ENCODE measurements at places on chromosomes 16 and 17.

GRCh38 chr17:4898927-4899326 lies 409 bp upstream of the C17orf107 start:
- no peak for DNase-seq

GRCh38 chr16:3274490-3274889 lies 8.8 kb upstream of the ZNF263 start:
- DNase-seq = no peak

DNA sequence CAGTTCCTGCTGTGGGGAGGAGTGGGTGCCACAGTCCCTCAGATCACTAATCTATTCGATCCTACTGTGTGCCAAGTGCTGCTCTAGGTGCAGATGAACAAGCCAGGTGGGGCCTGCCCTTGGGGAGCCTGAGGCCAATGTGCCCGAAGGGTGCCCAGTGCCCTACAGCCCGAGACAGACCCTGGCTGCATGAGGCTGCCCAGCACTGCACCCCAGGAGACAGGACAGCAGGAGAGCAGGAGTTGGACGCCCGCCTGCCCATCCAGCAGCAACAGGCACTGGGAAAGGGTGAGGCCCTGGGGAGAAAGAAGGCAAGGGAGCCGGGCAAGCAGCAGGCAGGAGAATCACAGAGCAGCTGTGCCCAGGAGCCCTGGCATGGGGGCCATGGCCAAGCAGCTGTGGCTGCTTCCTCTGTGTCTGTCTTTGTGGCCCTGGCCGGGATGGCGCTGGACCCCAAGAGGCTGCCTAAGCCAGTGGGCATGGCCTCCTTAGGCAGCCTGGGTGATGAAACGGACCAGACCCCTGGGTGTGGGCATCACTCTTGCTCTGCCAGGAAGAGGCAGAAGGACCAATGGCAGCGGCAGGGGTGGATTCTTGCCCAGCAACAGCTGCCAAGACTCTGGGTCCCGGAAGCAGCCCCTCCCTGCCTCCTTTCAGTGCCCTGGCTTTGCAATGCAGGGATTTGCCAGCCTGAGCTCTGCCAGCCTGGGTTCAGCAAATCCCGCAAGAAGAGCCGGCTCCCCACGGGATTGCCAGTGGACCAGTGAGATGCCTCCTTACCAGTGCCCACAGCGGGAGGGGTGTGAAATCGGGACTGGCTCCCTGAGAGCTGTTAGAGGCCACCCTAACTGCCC lies 179.6 kb upstream of the TNRC6C start:
- peak; percentile 32 for DNase-seq

GRCh38 chr17:13541032-13541480 lies 60.7 kb downstream of the HS3ST3A1 start:
- DNase-seq = no peak

- DNase-seq = no peak
These were observed 19.5 kb upstream of the RAP1GAP2 start for GRCh38 chr17:2776589-2777241.

DNA sequence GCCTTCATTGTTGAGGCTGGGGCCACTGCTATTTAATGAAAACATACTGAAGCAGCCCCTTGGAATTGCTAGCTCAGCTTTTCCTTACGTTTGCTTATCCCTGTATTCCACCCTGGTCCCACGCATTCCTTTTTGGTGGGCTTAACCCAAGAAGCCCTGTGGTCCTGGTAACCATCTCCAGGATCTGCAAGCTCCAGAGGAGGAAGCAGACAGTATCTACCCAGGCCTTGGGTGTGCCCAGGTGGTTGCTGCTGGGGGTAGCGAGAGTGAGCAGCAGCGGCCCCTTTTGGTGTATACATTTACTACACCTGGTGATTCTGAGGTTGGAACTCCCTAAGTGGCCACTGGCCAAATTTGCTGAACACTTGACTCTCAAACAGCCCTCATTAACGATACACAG lies 97.7 kb downstream of the CBLN1 start:
- DNase-seq = peak; percentile 63

DNA sequence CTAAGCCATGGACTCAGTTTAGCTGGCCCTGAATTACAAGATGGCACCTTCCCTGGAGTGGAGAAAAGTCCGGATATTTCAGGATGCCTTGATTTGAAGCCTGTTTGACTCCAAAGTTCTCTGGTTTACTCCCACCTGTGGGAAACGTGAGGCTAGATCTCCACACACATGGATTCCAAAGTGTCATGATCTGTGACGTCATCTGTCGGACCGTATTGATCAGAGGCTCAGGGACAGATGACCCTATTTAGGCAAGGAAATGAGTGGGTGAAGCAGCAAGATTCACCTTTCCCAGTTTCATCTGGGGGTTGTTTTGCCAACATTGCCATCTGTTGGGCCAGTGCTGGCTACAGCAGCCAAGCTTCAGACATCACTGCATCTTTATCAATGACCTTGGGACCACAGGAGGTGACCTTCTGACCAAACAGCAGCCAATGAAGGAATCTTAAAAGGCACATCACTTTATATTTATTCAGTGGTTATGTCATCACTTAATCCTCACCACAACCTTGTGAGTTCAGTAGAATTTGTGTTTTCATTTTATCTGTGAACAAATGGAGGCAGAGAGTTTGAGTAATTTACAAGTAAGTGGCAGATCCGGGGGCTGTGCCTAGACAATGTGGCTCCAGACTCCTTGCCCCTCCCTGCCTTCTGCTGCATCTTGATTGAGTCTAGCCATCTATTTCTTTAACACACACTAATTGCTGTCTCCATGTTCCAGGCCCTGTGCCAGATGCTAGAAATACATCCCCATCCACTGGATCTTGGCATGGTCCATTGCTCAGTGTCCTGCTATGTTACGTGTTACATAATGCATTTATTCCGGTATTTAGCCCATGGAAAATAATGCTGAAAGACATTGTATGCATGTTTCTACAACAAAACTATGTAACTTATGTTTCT lies 1.5 kb upstream of the CDH13 start:
- no peak for DNase-seq

- DNase-seq = no peak
These were observed 365.2 kb downstream of the C16orf95 start for GRCh38 chr16:86951831-86952598.

DNA sequence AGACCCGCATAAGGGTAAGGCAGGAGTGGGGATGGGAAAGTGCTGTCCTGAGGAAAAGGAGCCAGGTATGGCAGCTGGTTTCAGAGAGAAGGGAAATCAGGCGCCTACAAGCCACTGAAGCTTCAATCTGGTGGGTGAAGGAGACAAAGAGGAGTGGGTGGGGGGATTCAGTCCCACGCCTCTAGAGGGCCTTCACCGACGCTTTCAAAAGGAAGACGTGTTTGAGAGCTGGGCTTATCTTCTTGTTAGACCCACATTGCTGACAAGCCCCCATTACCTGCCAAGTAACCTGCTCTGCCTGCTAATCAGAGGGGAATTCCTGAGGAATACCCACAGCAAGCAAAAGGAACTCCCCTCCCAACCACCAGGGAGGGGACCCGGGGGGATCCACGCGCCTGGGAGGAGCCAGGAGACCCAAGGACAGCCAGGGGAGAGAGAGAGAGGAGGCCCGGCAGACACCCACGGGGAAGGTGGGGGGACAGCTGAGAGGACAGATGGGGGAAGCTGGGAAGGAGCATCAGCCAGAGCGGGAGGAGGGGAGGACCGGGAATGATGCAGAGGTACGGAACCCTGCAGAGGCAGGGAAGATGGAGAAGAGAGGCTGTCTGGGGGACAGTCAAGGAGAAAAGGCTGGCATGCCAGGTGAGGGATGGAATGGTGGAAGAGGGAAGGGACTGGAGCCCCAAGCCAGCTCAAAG lies 1.0 kb downstream of the MTMR4 start:
- no peak for DNase-seq

DNA sequence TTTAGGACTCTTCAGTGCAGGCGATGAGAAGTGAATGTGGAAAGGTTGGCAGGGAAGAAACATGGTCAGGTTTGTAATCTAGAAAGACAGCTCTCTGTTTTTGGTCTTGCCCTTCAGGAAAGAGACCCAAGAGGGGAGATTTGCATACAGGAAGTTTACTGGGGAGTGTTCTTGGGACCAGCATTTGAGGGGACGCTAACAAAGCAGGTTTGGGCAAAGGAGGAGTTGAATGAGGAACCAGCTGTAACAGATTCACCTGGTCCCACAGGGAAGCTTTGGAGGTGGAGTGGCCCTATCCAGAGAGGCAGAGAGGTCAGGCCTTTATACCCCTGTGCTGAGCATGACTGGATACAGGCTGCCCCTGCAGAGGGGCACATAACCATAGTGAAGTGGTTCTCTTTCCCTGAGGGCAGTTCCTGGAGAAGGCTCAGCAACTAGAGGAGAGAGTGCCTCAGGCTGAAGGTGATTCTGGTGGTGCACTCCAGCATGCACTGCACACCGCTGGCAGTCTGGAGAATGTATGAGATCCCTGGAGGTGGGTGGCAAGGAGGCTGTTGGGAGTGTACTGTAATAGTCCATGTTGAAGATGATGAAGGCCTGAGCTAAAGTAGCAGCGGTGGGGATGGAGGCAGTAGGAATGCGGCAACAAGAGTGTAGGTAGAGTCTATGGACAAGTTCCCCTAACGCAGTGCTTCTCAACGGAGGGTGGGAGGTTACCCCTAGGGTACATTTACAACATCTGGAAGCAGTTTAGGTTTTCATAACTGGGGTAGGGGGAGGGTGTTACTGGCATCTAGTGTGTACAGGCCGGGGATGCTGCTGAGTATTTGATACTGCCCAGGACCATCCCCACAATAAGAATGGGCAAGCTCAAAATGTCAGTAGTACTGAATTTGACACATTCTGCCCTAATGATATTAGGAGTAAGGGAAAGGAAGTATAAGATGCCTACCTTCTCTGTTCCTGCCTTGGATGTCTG lies 37.2 kb downstream of the MAP2K6 start:
- no peak for DNase-seq

GRCh38 chr17:41956522-41956921 lies 10.1 kb upstream of the CNP start:
- no peak for DNase-seq

DNA sequence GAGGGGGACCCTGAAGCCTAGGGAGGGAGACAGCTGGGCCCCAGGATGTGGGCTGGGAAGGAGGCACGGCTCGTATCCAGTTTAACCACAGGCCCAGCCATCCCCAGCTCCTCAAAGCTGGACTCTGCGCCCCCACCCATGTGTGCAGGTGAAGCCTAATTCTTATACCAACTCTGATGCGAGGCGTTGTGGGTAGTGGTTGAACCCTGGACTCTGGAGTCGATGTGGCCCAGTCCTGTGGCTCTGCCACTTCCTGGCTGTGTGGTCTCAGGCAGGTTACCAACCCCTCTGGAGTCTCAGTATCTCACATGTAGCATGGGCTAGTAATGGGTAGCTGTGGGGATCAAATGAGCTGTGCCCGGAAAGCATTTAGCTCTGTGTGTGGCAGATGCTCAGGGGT lies 60.4 kb upstream of the TOB1 start:
- no peak for DNase-seq
